Natural killer cell treated with Interleukin-12 subunit alpha and Interleukin-12 subunit beta and Interleukin-15 and Interleukin-18, amount 100 ng/mL, for 72 hours (primary cell): ENCODE measurements at places on chromosomes 5 and 9. TPM values are rescaled to one million over a fixed set of nuclear protein-coding genes. Genes with fewer than 3 reads are reported as not detected.

DNA sequence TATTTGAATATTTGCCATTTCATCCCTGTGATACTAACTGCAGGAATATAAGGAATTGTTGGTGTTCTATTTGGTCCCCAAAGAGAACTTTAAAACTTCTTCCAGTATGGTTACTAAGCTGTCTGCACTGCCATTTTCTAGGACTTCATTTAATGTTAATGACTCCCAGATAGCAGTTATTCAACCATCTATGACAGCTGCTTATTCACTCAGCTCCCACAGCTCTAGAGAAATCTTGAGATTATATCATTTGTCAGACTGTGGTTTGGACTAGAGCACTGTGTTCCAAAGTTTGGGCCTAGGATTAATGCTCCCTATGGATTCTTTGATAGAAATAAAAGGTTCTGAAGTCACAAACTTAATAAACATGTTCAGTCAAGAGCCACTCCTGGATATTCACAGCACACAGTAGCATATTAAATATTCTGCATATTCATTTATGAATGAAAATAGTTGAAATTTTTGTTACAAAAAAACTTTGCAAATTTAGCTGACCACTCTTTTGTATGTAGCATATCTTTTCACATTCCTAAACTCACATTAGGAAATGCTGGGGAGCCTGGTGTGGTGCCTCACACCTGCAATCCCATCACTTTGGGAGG, 173.7 kb downstream of the NFIB start:
- no peak overlapping the region for H3K27ac ChIP-seq
- H3K4me3 ChIP-seq = no peak overlapping the region
- no peaks in the 10 kb centered on the region for H3K4me1 ChIP-seq
- no peaks in the 10 kb centered on the region for H3K36me3 ChIP-seq

- H3K4me3 ChIP-seq = no peak overlapping the region
- H3K27ac ChIP-seq = no peak overlapping the region
- DNase-seq = no peak
- peaks cover 15% of the 10 kb centered on the region for H3K36me3 ChIP-seq
- H3K27me3 ChIP-seq = no peaks in the 10 kb centered on the region
- H3K4me1 ChIP-seq = no peaks in the 10 kb centered on the region
Observed at GRCh38 chr5:55402199-55402598, 94.4 kb downstream of the MTREX start.

DNA sequence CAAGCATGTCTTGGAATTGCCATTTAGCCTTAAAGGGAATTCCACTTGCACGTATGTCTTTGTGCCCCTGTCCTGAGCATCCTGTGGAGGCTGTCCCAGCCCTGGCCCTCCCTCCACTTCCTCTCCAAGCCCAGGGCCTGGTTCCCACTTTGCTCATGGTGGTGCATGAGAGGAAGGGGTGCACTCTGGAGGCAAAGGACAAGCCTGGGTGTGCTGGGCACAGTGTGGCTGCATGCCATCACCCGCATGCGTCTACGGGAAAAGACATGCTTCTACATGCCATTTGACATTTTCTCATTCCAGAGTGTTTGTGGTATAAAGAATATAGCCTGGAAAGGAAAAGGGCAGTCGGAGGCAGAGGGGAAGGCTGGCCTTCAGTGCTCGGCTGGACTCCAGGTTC, 7.2 kb upstream of the IRX2 start:
- no peaks in the 10 kb centered on the region for H3K36me3 ChIP-seq
- H3K27me3 ChIP-seq = peaks cover 22% of the 10 kb centered on the region
- no peak for DNase-seq
- no peaks in the 10 kb centered on the region for H3K4me1 ChIP-seq
- H3K27ac ChIP-seq = no peak overlapping the region

DNA sequence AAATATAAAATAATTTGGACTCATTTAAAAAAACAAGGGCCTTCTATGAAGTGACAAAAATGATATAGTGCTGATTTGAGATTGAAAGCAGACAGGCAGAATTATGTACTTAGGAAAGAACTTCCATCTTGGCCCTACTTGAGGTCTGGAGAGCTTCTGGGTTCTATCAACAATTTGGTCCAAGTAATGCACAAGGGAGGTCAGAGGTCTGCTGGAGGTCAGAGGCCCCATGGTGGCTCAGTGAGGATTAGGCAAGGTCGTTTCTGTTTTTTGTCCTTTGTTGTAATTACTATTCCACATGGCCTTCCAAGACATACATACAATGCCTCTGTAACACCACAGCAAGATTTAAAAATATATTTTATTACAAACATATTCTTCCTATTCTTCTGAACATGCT, 37.2 kb downstream of the NUDT12 start:
- H3K36me3 ChIP-seq = no peaks in the 10 kb centered on the region
- DNase-seq = no peak
- H3K4me3 ChIP-seq = no peak overlapping the region
- no peaks in the 10 kb centered on the region for H3K4me1 ChIP-seq
- H3K27ac ChIP-seq = no peak overlapping the region

Gene IL5
- total RNA-seq = 9.5 TPM

Gene HMMR
- 31.4 TPM for total RNA-seq

GRCh38 chr9:72955571-72955970, 2.7 kb upstream of the ALDH1A1 start:
- H3K27ac ChIP-seq = no peak overlapping the region
- DNase-seq = no peak
- peaks cover 7% of the 10 kb centered on the region for H3K36me3 ChIP-seq
- H3K4me3 ChIP-seq = no peak overlapping the region

DNA sequence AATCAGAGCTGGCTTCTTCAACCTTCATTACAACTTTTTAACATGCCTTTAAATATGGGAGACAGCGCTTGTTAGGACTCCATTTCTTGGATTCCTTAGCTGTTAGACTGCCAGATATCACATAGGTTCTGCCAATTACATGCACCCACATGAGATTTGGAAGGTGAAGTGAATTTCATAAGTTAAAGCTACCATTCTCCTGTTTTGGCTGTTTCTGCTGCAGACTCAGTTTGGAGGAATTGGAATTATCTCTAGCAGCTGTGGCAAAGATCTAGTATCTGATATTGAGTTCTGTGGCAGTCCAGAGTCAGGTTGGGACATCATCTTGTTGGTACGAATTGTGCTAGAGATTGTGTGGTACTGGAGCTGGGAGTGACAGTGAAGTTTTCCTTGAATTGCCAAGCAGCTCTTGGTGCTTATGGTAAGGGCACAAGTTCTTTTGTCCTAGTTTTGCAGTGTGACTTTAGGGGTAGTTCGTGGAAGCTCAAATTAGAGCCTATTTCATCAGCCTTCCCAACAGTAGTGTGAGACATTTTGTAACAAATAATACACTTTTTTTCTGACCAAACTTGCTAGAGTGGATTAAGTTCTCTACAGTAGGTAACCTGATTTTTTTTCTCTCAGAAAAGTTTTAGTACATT, 9.1 kb upstream of the PJA2 start:
- H3K27ac ChIP-seq = no peak overlapping the region
- no peak overlapping the region for H3K4me3 ChIP-seq
- no peaks in the 10 kb centered on the region for H3K4me1 ChIP-seq
- peaks cover 8% of the 10 kb centered on the region for H3K36me3 ChIP-seq
- DNase-seq = no peak
- no peaks in the 10 kb centered on the region for H3K27me3 ChIP-seq

DNA sequence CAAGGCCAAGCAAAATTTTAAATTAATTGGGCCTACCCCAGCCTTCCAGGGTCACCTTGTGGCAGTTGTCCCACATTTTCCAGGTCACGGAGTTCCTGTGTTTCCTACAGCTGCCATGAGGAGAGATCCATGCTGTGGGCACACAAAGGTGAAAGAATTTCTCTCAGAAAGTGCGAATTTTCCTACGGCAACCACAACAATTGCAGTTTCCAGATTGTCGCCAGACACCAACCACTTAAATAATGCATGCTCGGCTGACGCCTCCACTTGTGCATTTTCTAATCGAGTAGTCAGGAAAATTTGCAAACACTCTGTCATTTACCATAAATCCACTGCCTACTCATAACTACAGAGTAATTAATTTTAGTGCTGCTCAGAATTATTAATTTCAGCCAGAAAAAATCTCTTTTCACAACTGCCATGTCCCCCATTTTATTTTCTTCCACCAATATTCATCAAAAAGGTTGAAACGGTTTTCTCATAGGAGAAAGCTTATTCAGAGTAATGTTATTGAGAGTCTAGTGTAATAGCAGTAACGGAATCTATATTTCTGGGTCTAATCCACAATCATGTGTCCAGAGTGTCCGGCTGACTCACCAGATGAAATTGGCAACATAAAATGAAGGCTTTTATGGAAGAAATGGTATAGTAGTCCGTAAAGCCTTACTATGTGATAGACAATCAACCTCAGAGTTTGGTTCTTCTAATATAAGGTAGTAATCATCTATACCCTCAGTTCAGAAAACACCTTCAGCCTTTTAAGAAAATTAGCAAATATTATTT, 389.8 kb downstream of the NR2F1-AS1 start:
- H3K4me1 ChIP-seq = no peaks in the 10 kb centered on the region
- no peaks in the 10 kb centered on the region for H3K36me3 ChIP-seq
- H3K27ac ChIP-seq = no peak overlapping the region
- no peak for DNase-seq
- no peaks in the 10 kb centered on the region for H3K27me3 ChIP-seq

- no peak for DNase-seq
- H3K27me3 ChIP-seq = peaks cover 7% of the 10 kb centered on the region
- no peaks in the 10 kb centered on the region for H3K36me3 ChIP-seq
- no peak overlapping the region for H3K27ac ChIP-seq
- H3K4me3 ChIP-seq = no peak overlapping the region
Observed at GRCh38 chr9:88011005-88011766, 36.9 kb upstream of the CDK20 start.

GRCh38 chr9:134423166-134423565, 96.9 kb downstream of the RXRA start:
- H3K27me3 ChIP-seq = no peaks in the 10 kb centered on the region
- no peak overlapping the region for H3K27ac ChIP-seq
- no peaks in the 10 kb centered on the region for H3K4me1 ChIP-seq
- no peak overlapping the region for H3K4me3 ChIP-seq
